ENCODE measurements at places on chromosomes 1 and 21. TPM values are rescaled to one million over a fixed set of nuclear protein-coding genes. Genes with fewer than 3 reads are reported as not detected.

- DNase-seq = no peak
These were observed 12.8 kb downstream of the EIF2B3 start for GRCh38 chr1:44973645-44974044.

GRCh38 chr1:243375596-243375995 is 119.8 kb downstream of the SDCCAG8 start:
- no peak for DNase-seq

The BEND5 gene
- total RNA-seq = 2.7 TPM

DNA sequence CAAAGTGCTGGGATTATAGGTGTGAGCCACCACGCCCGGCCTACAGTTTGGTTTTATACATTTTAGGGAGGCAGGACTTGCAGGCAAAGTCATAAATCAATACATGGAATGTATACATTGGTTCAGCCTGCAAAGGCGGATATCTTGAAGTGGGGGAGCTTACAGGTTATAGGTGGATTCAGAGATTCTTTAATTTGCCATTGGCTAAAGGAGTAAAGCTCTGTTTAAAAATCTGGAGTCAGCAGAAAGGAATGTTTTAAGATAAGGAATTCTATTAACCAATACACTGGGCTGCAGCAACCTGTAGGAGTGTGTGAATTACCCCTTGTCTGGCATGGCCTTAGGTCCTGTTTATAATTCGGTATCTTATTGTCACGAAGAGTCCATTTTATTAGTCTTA is 57.6 kb downstream of the OPTC start:
- no peak for DNase-seq

- peak; percentile 90 for DNase-seq
These were observed 15.7 kb downstream of the IFI6 start for GRCh38 chr1:27656157-27656893.

- no peak for DNase-seq
These were observed 49.3 kb downstream of the STUM start for GRCh38 chr1:226597616-226598454.

DNA sequence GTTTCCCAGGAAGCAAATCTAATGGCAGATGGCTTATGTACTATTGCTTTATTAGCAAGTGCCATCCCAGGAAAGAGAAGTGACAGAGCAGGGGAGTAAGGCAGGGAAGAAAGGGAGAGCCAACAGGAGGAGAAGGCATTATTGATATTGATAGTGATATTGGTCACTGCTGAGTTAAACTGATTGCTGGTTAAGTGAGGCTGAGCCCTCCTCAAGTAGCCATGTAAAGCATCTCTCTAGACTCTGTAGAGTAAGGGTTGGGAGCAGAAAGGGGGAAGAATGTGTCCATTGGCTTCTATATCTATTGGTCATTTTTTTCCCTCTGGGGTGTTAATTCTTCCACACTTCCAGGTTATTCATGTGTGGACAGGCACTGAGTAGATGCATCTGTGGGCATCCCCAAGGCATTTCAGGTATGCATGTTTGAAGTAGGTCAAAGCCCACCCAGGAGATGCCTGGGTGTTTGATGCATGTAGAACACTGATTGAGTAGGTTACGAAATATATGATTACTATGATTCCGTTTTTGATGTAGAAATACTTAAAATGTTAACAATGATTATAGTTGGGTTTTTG is 290.5 kb upstream of the DPYD start:
- no peak for DNase-seq

DNA sequence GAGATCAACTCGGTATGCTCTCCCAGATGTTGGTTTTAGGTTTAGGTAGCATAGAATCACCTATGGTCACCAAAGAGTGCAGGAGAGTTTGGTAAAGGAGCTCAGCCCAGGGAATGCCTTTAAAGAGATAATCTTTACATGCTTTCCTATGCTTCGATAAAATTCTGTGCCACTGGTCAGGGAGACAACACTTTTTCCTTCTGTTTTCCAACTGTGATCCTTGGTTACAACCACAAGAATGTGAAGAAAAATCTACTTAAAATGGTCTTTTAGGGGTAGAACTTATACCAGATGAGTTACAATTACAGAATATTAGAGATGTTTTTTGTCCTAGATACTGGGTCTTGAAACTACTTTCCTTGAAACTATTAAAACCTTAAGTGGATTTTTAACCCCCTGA is 895.6 kb downstream of the TTLL7 start:
- DNase-seq = no peak

DNA sequence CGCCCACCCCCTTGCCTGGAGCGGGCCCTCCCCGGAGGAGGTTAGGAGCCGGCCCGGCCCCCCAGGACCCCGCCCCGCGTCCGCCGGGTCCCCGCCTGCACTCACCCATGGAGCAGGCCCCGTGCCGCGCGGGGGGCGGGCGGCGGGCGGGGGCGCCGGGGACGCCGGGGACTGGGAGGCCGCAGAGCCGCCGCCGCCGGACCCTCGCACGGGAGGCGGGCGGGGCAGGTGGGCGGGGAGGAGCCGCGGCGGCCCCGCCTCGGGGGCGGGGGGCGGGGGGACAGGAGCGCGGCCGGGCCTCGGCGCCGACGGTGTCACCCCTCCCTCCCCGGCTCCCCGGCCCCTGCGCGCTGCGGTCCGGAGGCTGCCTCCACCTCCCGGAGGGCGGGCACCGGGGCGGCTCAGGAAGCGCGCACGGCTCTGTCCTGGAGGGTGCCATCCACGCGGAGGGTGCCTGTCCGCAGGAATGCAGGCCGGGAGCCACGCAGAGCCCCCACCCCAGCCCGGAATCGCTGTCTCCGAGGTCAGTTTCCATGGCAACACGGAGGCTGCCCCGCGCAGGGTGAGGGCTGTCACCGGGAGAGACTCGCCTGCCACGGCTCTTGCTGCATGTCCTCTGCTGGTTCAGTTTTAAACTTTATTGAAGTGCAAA is 5.9 kb upstream of the PLEKHG5 start:
- no peak for DNase-seq

- no peak for DNase-seq
These were observed 1.8 kb downstream of the ALPL start for GRCh38 chr1:21510885-21511578.

The C1orf87 gene
- total RNA-seq = not detected

The FCGR3A gene
- 2.9 TPM for total RNA-seq

- DNase-seq = no peak
These were observed 14.0 kb downstream of the ZNF496 start for GRCh38 chr1:247317702-247318101.

DNA sequence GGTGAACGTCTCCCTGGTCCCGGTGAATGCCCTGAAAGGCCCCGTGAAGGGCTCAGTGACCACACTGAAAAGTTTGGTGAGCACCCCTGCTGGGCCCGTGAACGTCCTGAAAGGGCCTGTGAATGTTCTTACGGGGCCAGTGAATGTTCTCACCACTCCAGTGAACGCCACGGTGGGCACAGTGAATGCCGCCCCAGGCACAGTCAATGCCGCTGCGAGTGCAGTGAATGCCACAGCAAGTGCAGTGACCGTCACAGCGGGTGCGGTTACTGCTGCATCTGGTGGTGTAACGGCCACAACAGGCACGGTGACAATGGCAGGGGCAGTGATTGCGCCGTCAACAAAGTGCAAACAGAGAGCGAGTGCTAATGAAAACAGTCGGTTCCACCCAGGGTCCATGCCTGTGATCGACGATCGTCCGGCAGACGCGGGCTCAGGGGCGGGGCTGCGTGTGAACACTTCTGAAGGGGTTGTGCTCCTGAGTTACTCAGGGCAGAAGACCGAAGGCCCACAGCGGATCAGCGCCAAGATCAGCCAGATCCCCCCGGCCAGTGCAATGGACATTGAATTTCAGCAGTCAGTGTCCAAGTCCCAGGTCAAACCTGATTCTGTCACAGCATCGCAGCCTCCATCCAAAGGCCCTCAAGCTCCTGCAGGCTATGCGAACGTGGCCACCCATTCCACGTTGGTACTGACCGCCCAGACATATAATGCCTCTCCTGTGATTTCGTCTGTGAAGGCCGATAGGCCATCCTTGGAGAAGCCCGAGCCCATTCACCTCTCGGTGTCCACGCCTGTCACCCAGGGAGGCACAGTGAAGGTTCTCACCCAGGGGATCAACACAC is 41.5 kb downstream of the ZBTB17 start:
- DNase-seq = no peak

The COL6A1 gene
- total RNA-seq = 278 TPM

DNA sequence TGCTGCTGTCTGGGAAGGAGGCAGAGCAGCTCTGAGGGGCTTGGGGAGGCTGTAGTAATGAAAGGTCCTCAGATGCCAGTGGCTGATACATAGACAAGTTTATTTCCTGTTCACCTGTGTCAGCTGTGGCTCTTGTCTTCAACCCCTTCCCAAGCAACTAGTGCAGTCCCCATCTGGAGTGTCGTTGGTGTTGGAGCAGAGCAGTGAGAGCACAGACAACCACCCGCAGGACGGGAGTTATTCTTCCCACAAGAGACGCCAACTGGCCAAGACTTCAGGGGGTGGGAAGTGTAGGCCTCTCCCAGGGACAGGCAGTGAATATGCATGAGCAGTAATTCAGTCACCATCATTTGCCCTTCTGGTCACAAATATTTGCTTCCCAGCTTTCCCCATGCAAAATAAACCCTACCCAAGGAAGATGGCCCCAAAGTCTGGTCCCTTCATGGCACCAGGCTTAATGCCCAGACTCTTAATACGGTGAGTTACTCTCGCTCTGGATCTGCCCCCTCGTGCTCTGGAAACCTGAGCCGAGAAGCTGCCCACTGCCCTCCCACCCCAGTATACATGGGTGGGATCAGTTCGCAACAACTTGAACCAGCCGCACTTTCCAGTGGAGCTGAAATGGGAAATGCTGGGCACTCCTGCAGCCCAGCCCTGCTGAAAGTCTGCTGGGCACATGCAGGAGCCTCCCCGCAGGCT is 153.5 kb upstream of the COL6A1 start:
- peak; percentile 26 for DNase-seq

The EPHB2 gene
- total RNA-seq = 1.8 TPM

- DNase-seq = no peak
These were observed 126.4 kb downstream of the PLXNA2 start for GRCh38 chr1:208117826-208118225.

The NTRK1 gene
- total RNA-seq = 0.43 TPM

DNA sequence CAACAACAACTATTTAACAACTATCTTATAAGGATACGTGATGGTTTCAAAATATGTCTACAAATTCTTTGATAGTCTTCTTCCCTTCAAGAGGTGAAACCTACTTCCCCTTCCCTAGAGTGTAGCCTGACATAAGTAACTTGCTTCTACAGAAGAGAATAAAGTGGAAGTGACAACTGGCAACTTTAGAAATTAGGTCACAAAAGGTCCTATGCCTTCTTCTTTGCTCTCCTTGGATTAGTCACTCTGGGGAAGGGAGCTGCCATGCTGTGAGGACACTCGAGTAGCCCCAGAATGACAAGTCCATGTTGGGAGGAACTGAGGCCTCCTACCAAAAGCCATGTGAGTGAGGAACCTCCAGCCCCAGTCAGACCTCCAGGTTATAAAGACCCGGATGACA is 19.2 kb downstream of the EFCAB14 start:
- DNase-seq = no peak

- DNase-seq = no peak
These were observed 892.6 kb downstream of the KCNT2 start for GRCh38 chr1:195715652-195716051.

The EFNA4 gene
- total RNA-seq = 2.2 TPM

GRCh38 chr1:67997746-67998145 is 52.7 kb downstream of the DIRAS3 start:
- no peak for DNase-seq

- DNase-seq = no peak
These were observed 7.1 kb downstream of the ZBTB21 start for GRCh38 chr21:42003051-42003461.

The TMEM51 gene
- 6.6 TPM for total RNA-seq

The LPAR3 gene
- total RNA-seq = 40.4 TPM

The FAM151A gene
- total RNA-seq = not detected

- no peak for DNase-seq
These were observed 559.0 kb upstream of the PLXNA2 start for GRCh38 chr1:208803011-208803811.

GRCh38 chr1:202162418-202163280 is 2.2 kb upstream of the PTPN7 start:
- DNase-seq = no peak

GRCh38 chr1:35451125-35451528 is 106.1 kb downstream of the KIAA0319L start:
- DNase-seq = peak; percentile 88

The CRYAA gene
- not detected for total RNA-seq

The MRPL20 gene
- total RNA-seq = 160 TPM

GRCh38 chr1:158084747-158085146 is 91.3 kb downstream of the KIRREL1 start:
- no peak for DNase-seq

DNA sequence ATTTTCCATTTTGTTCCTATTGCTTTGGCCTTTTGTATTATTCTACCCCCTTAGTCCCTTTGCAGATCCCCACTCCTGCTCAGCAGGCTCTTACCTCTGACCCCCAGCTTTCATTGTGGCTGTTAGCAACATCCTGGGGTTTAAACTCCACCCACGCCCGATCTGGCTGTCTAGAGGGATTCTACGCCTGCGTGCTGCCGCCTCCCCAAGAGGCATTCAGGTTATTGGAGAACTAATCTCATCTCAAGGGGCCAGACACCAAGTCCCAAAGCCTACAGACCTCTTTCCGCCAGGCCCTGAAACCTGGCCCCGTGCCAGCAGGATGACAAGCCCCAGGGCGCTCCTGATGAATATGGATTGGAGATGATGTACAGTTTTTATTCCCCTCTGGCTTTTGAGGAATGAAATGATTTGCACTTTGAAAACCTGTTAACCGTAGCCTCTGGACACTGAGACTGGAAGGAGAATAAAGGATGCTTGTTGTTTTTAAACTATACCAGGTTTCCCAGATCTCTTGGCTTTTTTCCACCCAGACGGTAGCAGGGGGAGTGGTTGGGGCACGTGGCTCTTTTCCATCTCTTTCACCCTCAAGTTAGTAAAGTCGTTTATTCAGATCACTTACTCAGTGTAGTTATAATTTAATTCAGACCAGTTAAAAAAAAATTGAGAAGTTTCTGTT is 14.5 kb upstream of the IKBKE start:
- no peak for DNase-seq

- no peak for DNase-seq
These were observed 760 bp upstream of the NPHP4 start for GRCh38 chr1:5992814-5993555.

DNA sequence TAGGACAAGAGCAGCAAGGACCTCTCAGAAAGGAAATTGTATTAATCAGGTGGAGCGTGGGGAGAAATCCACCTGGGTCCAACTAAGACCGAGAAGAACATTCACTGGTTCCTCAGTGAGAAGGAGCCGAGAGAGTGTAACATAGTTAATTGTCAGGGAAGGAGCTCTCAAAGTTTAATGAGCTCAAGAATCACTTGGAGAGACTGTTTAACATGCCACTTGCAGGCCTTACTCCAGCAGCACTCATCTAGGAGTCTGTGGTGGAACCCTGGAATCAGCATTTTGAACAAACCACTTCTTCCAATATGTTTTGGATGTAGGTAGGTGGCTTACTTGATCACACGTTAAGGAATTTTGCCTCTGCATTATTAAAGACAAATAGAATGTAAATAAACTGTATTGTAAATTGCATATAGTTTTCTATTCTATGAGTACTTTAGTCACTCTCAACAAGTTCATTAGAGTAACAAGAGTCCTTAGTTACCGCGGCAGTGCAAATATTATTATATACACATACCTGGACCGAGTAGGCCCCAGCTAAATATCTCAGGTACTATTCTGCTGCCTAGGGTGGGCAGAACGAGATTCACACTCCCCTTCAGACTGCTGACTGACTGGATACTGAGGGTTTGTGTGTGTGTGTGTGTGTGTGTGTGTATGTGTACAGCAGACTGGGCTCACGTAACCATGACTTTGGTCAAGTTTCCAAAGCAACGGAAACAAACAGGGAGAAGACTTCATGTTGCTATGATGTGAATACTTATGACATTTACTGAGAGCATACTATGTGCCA is 203.2 kb upstream of the USP24 start:
- DNase-seq = no peak

All from right atrium auricular region (tissue), 2 donors.